ENCODE measurements at places on chromosomes 2 and 18. TPM values are rescaled to one million over a fixed set of nuclear protein-coding genes. Genes with fewer than 3 reads are reported as not detected.

DNA sequence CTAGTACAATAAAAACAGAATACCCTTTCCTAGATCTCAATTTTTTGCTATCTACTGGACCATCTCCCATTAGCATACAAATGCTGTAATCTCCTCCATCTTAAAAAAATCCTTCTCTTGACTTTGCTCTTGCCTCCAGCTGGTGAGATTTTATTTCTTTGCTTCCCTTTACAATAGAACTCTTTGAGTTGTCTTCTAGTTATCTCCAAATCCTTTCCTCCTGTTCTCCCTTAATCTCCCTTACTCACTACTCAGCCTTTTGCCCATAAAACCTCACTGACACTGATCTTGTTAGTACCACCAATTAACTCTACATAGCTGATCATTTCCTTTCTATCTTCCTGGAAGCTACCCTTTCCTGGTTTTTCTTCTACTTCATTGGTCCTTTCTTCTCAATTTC lies 63.5 kb upstream of the FRZB start:
- DNase-seq: no peak

DNA sequence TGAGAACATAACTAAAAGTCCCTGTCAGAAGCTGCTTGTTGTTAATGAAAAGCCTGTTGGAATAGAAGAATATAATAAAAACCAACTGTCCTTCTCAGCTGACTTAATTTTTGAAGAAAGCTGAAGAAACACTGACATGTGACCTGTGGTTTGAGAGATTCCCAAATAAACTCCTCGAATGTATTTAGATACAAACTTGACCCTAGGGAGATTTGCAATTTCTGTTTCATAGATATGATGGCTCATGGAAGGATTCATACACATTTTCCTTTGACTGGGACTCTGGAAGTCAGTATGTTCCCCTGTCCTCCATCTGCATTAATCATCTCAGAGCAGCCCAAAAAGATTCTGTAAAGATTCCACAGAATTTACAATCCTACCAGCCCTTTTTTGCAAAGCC lies 195.1 kb downstream of the TMEM247 start:
- DNase-seq: no peak

DNA sequence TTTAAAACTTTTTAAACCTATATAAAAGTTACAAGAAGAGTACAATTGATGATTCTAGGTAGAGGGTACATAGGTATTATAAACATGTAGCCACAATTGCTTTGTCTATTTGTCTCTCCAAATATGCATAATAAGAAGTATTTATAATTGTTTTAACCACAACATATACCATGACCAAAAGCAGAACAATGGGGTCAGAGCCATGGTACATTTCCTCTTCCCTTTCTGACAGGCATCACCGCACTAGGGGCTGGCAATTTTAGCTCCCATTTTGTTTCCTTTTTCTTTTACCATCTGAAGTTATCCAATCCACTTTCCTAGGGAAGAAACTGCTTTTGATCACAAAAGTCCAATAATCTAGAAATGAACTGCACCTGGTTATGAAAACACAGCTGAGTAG lies 49.3 kb downstream of the TMX3 start:
- DNase-seq: no peak

GRCh38 chr2:31426096-31426495 lies 11.6 kb upstream of the XDH start:
- DNase-seq: no peak

GRCh38 chr2:100321179-100321865 lies 979 bp downstream of the LONRF2 start:
- no peak for DNase-seq

GRCh38 chr2:48982887-48983435 lies 171.4 kb downstream of the FSHR start:
- no peak for DNase-seq

DNA sequence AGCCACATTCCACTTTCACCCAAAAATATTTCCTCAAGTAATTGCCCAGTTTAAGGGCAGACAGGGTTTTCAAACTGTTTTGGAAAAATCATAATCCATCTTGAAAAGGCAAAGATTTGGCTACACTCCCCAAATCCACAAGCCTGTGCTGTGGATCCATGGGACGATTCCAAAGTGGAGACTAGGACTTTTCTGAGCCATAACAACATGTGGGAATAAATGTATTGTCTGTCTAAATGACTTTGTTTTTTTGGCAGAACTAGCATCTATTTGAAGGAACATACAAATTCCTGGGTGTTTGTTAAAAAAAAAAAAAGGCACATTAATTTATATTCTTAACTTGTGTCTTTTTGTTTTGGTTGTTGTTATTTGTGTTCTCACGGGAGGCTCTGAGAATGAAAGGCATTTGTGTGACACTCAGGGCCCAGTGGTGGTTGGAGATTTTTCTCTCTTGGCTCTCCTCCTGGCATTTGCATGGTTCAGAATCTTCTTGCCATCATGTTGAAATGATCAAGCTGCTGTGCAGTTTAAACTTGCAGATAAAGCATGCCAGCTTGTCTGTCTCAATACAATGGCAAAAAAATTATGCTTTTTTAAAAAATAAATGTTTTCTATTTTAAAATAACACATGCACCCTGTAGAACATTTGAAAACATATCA lies 277.4 kb downstream of the EN1 start:
- no peak for DNase-seq

GRCh38 chr2:235672720-235673119 lies 178.9 kb downstream of the AGAP1 start:
- DNase-seq: no peak

- DNase-seq: peak; percentile 78
These were observed 9.2 kb downstream of the ALLC start for GRCh38 chr2:3667151-3667631.

- DNase-seq: no peak
These were observed 22.2 kb downstream of the LANCL1 start for GRCh38 chr2:210454336-210454735.

DNA sequence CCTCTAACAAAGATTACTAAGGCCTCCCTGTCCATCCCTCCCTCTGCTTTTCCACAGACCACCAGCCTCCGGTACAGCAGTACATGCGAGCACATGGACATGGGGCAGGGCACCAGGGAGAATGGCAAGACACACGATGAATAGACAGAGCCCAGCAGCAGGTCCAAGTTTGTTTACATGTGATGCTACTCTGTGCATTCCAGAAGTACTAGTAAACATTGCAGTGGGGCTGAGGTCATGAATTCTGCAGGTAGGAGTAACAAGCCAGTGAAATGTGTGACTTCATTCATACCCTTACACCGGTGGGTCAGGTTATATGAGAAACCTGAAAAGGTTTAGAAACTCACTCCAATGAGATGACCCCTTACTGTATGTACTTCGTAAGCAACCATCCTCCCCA lies 205.7 kb downstream of the BCL11A start:
- DNase-seq: no peak

GRCh38 chr2:183248866-183249567 lies 124.8 kb downstream of the NUP35 start:
- no peak for DNase-seq

DNA sequence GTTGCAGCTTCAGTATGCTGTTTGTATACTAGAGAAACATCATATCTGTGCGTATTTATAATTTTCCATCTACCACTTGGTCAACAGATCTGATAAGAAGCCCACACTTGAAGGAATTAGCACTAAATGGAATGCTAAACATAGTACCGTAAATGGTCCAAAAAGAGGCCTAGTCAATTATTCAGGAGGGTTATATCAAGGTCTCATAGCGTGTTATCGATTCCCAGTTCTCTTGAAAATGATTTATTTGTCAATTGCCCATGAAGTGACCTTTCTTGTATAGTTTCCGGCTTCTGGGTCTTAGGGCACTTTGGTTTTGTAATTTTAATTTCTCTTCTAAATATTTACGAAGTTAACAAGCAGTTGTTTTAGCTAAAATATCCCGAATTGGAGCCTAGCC lies 18.4 kb downstream of the SH3RF3 start:
- DNase-seq: no peak

DNA sequence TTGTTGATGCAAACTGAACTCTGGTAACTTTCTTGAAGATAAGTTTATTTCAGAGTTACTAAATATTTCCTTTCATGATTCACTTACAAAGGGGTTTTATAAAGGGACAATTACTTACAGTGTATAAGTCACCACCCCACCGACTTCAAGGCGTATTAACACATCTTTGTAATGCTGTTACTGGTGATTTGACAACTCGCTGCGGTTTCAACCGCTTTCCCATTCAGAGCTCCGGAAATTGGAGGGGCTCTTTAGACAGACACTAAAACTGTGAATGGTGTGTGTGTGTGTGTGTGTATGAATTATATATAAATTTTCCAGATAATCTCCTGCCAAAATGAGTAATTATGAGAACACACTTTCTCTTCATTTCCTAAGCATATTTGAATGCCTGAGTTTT lies 4.9 kb downstream of the TM4SF20 start:
- no peak for DNase-seq

GRCh38 chr2:226325526-226325925 lies 474.1 kb downstream of the IRS1 start:
- no peak for DNase-seq

- DNase-seq: no peak
These were observed 35.1 kb upstream of the CD8A start for GRCh38 chr2:86825693-86826381.

GRCh38 chr18:75088622-75089211 lies 120.2 kb downstream of the PTGR3 start:
- DNase-seq: peak; percentile 79

DNA sequence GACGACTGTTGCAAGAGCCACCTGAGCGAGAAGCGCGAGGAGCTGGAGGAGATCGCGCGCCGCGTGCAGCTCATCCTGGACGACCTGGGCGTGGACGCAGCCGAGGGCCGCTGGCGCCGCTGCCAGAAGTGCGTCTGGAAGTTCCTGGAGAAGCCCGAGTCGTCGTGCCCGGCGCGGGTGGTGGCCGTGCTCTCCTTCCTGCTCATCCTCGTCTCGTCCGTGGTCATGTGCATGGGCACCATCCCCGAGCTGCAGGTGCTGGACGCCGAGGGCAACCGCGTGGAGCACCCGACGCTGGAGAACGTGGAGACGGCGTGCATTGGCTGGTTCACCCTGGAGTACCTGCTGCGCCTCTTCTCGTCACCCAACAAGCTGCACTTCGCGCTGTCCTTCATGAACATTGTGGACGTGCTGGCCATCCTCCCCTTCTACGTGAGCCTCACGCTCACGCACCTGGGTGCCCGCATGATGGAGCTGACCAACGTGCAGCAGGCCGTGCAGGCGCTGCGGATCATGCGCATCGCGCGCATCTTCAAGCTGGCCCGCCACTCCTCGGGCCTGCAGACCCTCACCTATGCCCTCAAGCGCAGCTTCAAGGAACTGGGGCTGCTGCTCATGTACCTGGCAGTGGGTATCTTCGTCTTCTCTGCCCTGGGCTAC lies 1.2 kb downstream of the KCNF1 start:
- peak; percentile 85 for DNase-seq

DNA sequence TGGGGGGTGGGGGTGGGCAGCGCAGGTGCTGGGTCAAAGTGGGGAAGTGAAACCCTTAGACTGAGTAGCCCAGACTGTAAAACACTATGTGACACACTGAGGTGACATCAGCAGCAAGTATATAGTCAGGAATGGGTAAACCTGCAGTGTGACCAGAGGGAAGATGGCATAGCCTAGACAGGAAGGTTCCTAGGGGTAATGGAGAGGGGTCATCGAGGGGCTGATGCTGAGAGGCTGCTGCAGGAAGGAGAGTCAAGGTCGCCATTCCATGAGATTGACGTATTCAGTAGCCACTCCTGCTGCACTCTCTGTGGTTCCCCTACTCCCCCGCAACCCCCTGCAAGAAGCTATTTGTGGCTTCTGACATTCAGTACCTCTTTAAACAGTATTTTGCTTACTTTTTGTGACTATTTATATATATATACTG lies 111.7 kb downstream of the CHST9 start:
- DNase-seq: no peak

GRCh38 chr2:25041928-25042320 lies at the start of gene EFR3B:
EFR3B (plus strand) TSS chr2:25042076; CDS start chr2:25042313, 237 bp downstream.
- peak; percentile 96 for DNase-seq

- DNase-seq: no peak
These were observed 64.9 kb downstream of the DNMT3A start for GRCh38 chr2:25276569-25277465.

DNA sequence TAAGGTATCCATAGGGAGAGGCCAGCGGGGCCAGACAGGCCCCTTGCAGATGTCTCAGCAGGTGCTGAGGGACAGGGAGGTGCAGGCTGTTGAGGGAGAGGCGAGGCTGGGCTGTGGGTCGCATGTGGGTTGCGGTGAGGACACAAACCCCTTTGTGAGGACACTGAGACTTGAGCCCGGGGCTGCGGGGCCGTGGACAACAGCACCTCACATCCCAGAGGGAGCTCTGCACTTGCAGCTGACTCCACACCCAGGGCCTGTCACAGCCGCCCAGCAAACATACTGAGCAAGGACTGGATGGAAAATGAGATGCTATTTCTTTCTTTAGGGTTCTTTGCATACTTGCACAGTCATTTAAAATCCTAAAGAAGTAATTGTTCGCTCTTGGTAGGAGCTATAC lies 95.3 kb upstream of the NFATC1 start:
- no peak for DNase-seq

- DNase-seq: no peak
These were observed 352.4 kb downstream of the SOCS6 start for GRCh38 chr18:70641156-70641775.

GRCh38 chr18:7117390-7118355 lies at the start of gene LAMA1:
LAMA1 (minus strand) TSS chr18:7117797; CDS start chr18:7117720, 77 bp downstream.
- no peak for DNase-seq

GRCh38 chr2:143460382-143460781 lies 331.2 kb downstream of the ARHGAP15 start:
- no peak for DNase-seq

The G6PC2 gene
- 0.35 TPM for total RNA-seq

The NRP2 gene
- total RNA-seq: 66.7 TPM

The SPDYA gene
- total RNA-seq: 2.0 TPM

The PROKR1 gene
- total RNA-seq: 1.3 TPM

The RAMP1 gene
- total RNA-seq: 21.8 TPM

The SCN1A gene
- total RNA-seq: not detected

The CCDC93 gene
- total RNA-seq: 40.1 TPM

The AP1S3 gene
- 0.61 TPM for total RNA-seq

The SPIRE1 gene
- 39.8 TPM for total RNA-seq

The IGFBP2 gene
- total RNA-seq: 59.9 TPM

The AMER3 gene
- total RNA-seq: not detected

The UNC80 gene
- not detected for total RNA-seq

The NHEJ1 gene
- 13.8 TPM for total RNA-seq

The OTOS gene
- total RNA-seq: not detected

The SMAD2 gene
- 130 TPM for total RNA-seq

The BCL11A gene
- total RNA-seq: 0.64 TPM

The CEP192 gene
- total RNA-seq: 13.5 TPM
